Adrenal gland (tissue), 19 donors: ENCODE measurements at places on chromosomes 3 and 15.

DNA sequence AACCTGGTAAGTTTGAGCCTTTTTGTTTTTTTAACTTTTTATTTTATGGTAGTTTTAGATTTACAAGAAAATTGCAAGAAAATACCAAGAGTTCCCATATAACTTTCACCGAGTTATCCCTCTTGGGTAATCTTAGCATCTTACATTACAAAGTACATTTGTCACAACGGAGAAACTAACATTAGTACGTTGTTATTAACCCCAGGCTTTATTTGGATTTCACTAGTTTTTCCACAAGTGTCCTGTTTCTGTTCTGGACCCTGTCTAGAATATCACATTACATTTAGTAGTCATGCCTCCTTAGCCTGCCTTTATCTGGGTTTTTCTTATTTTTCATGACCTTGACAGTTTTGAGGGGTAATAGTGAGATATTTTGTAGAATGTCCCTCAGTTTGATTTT is 53.5 kb upstream of the KPNA4 start:
- no peaks in the 10 kb centered on the region for H3K36me3 ChIP-seq
- DNase-seq = no peak
- no peak overlapping the region for H3K4me3 ChIP-seq
- no peaks in the 10 kb centered on the region for H3K27me3 ChIP-seq
- no peak overlapping the region for H3K27ac ChIP-seq

DNA sequence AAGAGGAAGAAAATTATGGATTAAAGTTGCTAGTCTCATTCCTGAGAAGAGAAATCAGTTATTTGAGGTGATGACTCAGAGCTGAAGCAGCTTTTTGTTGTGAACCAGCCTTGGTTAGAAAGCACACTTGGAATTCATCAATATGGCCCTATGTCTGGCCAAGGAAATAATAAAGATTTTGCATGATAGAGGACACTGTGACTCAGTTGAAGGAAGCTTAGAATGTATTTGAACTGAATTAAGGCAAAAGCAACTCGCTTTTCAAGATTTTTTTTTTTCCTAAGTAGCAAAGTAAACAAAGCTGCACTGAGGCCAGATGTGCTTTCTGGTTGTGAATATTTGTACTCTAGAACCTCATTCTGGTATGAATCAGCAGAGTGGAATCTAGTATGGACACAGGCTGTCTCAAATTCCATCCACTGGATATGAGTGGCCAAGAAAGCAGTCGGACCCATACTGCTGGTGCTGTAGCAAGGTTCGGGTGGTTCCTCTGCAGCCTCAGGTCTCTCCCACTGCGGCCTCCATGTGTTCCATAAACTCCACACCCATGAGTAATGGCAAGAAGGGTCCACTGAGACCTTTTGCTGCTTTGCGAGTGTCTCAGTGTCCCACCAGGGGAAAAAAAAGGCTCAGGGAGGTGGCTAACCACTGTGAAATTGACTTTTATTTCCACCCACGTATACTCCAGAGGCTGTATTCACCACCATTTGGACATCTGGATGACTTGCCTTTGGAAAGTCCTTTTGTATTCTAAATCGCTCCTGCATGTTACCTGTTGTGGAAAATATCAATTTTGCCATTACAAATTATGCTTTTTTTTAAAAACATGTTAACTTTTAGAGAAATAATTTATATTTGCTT is 53.1 kb downstream of the TGFBR2 start:
- peaks cover 42% of the 10 kb centered on the region for H3K36me3 ChIP-seq
- H3K27me3 ChIP-seq = no peaks in the 10 kb centered on the region

DNA sequence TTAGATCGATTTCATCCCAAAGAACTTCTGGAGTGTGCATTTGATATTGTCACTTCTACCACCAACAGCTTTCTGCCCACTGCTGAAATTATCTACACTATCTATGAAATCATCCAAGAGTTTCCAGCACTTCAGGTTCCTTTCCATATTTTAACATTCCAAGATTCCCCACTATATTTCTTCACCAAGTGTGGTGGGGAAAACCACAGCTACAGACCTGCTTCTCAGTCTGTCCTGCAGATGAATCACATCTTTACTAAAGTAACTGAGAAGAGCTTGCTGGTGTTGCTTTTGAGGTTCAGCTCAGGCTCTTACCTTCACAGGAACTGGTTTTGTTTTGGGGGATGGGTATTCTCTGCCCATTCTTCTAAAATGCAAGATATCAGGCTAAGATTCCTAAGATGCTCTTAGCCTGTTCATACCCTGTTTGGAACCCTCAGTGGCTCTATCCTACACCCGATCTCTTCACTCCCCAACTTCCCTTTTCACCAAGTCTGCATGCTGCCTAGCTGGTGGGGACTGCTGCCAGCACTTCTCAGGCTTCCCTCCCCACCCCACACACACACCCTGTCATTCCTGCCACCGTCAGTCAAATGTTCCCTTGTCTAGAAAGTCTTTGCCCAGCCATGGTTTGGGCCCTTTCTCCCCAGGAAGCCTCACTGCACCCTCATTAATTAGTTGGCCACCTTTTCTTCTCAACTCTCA is 30.8 kb downstream of the SRP14 start:
- DNase-seq = no peak
- H3K4me3 ChIP-seq = no peak overlapping the region
- H3K27me3 ChIP-seq = no peaks in the 10 kb centered on the region
- no peak overlapping the region for H3K27ac ChIP-seq
- H3K4me1 ChIP-seq = no peaks in the 10 kb centered on the region
- no peaks in the 10 kb centered on the region for H3K36me3 ChIP-seq

DNA sequence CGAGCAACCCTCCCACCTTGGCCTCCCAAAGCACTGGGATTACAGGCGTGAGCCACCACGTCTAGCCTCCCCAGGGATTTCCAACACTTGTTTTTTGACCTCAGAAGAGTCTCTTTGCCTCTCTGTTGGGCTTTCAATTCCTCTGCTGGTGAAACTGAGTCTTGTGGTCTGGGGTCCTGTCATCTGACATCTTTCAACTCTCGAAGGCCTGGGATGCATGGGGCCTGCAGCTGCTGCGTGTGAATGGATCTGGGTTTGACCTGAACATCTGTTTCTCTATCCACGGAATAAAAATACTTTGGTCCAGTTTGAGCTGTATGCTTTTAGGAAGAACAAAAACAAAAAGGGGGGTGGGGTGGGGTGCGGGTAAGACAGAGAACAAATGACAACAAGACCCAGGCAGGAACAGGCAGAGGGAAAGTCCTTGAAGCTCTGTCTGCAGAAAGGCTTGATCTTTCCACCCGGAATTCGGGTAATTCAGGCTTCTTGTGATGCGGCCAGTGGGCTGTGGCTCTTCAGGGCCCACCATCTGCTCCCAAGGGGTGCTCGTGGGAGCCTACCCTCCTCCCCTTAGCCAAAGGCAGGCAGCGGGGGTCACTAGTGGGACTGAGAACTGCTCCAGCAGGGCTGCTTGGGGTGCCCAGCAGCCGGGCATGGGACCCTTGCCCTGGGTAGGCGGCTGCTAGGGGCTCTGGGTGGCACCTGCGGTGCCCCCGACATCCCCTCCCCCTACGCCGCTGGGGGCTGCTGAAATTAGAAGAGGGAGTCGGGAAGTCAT is 71.5 kb downstream of the SLC12A8 start:
- no peak for DNase-seq
- no peak overlapping the region for H3K4me3 ChIP-seq
- H3K36me3 ChIP-seq = no peaks in the 10 kb centered on the region
- peaks cover 8% of the 10 kb centered on the region for H3K4me1 ChIP-seq
- peak overlapping the region; percentile 91 for H3K27ac ChIP-seq
- no peaks in the 10 kb centered on the region for H3K27me3 ChIP-seq

DNA sequence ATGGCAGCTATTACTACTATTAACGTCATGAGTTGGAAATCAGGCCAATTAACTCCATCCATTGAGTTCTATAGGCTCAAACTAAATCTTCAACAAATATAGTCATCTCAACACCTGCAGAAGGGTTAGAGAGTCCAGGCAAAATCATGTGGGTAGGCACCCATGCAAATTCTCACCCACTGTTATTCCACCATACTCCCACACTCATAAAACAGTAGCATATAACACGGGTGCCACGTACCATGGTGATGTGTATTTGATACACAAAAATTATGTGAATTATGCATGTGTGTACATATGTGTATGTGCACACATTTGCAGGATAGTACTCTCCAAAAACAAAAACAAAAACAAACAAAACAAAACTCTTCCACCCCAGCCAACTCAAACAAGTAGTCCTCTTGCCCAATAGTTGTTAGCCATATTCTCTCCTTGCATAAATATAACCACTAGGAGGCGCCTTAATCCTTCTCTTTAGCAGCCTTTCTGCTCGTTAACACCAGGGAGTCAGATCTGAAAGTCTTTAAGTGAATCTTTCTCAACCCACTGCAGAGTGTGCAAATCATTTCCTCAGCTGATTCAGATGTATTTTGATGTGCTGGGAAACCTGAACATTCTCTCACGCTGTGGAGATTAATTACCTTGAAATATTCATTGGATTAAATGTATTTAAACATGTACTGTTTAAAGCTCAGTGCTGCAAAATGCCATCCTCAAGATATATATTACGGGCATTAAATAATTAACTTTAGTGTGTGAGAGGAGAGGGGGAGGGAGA is 38.0 kb upstream of the COPB2 start:
- H3K4me1 ChIP-seq = no peaks in the 10 kb centered on the region
- H3K27me3 ChIP-seq = no peaks in the 10 kb centered on the region
- H3K27ac ChIP-seq = no peak overlapping the region

- no peaks in the 10 kb centered on the region for H3K36me3 ChIP-seq
- no peak overlapping the region for H3K27ac ChIP-seq
- peaks cover 3% of the 10 kb centered on the region for H3K27me3 ChIP-seq
- peak; percentile 52 for DNase-seq
These were observed 360.0 kb upstream of the PROK2 start for GRCh38 chr3:72144773-72145505.

- no peak overlapping the region for H3K4me3 ChIP-seq
- no peaks in the 10 kb centered on the region for H3K4me1 ChIP-seq
- peak; percentile 15 for DNase-seq
- H3K27me3 ChIP-seq = no peaks in the 10 kb centered on the region
These were observed 106.3 kb downstream of the PLD1 start for GRCh38 chr3:171704002-171704401.

- no peaks in the 10 kb centered on the region for H3K4me1 ChIP-seq
- H3K36me3 ChIP-seq = peaks cover 60% of the 10 kb centered on the region
- H3K27me3 ChIP-seq = no peaks in the 10 kb centered on the region
- DNase-seq = peak; percentile 30
- H3K4me3 ChIP-seq = no peak overlapping the region
These were observed 47.3 kb downstream of the EIF3J start for GRCh38 chr15:44584162-44584749.

DNA sequence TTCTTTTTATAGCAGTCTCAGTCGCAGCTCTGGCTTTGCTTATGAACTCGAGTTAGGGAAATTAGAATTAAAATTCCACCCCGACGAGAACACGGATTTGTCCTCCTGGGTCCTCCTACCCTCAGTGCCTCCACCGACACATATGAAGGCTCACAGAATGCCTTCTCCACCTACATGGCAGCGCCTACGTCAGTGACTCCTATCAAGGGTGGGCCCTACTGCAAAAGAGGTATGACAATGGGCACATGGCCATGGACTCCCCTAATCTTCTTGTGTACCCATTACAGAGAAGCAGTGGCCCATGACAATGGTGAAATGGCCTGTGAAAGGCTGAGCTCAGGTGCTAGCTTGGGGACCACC is 173.0 kb upstream of the TLE3 start:
- peaks cover 35% of the 10 kb centered on the region for H3K4me1 ChIP-seq
- no peak overlapping the region for H3K4me3 ChIP-seq
- peak overlapping the region; percentile 68 for H3K27ac ChIP-seq
- no peaks in the 10 kb centered on the region for H3K27me3 ChIP-seq
- H3K36me3 ChIP-seq = no peaks in the 10 kb centered on the region

- no peak overlapping the region for H3K27ac ChIP-seq
- H3K27me3 ChIP-seq = no peaks in the 10 kb centered on the region
- no peaks in the 10 kb centered on the region for H3K4me1 ChIP-seq
- DNase-seq = no peak
These were observed 33.2 kb upstream of the ZNF710 start for GRCh38 chr15:89967881-89968280.

DNA sequence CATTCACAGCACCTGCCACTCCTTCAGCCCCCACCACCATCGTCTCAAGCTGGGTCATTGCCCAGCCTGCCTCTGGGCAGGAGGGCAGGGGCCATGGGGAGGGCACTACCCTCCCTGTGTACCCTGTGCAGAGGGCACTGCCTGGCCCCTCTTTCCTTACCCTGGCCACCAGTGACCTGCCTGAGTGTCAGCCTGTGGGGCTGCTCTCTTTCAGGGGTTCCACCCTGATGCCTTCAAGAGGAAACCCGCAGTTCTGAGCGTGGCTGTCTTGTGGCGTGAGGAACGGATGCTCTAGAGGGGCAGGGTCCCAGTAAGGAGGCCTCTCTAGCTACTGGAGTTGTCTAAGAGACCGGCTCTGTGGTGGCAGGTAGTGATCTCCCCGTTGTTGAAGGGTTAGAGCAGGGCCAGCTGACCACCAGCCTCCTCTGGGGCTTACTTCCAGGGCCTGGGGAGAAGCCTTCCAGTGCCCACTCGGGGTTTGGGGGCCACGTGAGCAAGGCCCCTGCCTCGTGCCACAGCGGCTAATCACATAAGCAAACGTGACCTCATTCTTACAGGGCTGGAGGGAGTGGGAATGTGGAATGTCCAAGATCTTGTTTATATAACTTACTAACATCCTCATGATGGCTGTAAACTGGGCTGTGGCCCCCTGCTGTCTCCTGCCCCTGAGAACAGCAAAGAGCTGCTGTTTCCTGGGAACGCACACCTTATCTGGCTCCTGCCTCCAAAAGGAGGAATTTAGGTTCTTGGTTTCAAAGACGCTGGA is 31.4 kb upstream of the SEC13 start:
- no peak overlapping the region for H3K4me3 ChIP-seq
- H3K36me3 ChIP-seq = no peaks in the 10 kb centered on the region
- H3K27me3 ChIP-seq = no peaks in the 10 kb centered on the region
- no peak overlapping the region for H3K27ac ChIP-seq
- no peak for DNase-seq

GRCh38 chr15:29268706-29269484 is 727 bp downstream of the NSMCE3 start:
- peak overlapping the region; percentile 31 for H3K4me3 ChIP-seq
- peaks cover 8% of the 10 kb centered on the region for H3K4me1 ChIP-seq
- H3K27me3 ChIP-seq = no peaks in the 10 kb centered on the region
- H3K27ac ChIP-seq = peak overlapping the region; percentile 94
- DNase-seq = peak; percentile 44

- no peak for DNase-seq
- H3K27me3 ChIP-seq = peaks cover 27% of the 10 kb centered on the region
- no peak overlapping the region for H3K27ac ChIP-seq
- no peaks in the 10 kb centered on the region for H3K4me1 ChIP-seq
- H3K36me3 ChIP-seq = no peaks in the 10 kb centered on the region
These were observed 247 bp downstream of the FETUB start for GRCh38 chr3:186640473-186640818.
